Stimulated activated CD4-positive, alpha-beta T cell treated with anti-CD3 and anti-CD28 coated beads, TNF-alpha, amount 100 ng/mL, for 48 hours (primary cell): ENCODE measurements at places on chromosomes 2 and 18.

DNA sequence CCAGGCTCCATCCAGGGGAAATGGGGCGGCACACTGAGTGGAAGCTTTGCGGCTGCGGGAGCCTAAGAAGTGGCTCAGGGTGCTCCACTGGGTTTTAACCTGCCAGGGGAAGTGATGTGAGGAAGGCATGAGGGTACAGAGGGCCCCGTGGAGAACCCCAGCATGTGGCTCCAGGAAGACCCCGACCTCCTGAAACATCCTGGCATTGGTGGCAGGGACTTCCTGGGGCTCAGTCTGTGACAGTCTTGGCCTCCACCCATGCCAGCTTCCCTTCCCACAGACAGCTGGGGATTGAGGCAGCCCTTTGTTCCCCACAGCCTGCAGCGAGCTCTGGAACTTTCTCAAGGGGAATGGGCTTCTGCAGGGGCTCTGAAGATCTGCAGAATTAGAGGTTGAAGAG lies 146.6 kb downstream of the TNS1 start:
- no peak for DNase-seq

DNA sequence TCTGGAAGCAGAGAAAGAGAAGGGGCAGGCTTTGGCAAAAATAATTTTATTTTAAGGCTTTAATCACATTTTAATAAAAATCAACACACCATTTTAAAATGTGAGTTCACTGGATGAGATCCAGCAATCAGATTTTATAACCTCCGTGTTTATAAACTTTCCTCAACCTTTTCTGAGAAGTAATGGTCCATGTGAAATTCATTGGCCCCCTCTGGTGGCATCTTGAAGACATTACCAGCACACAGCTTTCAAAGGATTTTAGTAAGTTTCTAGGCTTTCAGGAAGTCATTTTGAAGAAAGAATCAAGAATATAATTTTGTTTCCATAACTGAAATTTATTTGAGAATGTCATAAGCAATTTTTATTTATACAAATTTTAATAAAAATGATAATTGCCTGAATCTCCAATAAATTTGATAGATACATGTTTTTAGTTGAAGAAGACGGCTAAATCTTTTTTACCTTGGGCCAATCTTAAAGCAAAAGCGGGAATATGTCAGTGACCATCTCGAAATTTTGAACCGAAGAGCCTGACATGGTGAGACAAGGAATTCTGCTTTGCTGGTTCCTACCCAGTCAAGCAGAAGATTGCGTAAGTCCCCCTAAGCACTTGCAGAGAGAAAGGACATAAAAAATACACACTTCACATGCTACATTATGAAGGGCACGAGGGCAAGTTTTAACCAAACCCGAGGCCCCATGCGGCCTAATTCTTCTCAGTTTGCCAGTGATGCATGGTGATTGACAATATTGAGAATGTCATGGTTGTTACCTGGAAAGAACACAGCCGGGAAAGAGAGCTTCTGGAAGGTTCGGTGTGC lies 128.4 kb upstream of the CBLN2 start:
- DNase-seq: no peak

GRCh38 chr2:209413311-209414014 lies 10.4 kb upstream of the MAP2 start:
- no peak for DNase-seq

GRCh38 chr2:27051902-27052645 lies 606 bp downstream of the AGBL5 start:
- DNase-seq: no peak

- DNase-seq: no peak
These were observed 82.2 kb upstream of the LGALSL start for GRCh38 chr2:64371727-64372126.

DNA sequence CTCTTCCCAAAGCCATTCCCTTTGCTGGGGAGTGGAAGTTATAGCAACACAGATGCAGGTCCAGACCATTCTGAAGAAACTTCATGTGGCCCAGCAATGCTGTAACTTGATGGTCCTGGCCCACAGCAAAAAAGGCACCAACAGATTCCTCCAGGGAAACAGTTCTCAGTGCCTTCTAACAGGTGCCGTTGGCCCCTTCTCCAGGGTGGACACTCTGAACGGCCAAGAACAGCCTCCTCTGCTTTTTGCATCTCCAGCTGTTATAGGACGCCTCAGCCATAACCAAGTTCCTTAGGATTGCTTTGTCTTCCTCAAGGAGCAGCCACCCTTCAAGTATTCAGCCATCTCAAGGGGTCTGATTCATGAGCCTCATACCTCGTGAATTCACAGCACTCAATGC lies 38.0 kb downstream of the MARCO start:
- no peak for DNase-seq

DNA sequence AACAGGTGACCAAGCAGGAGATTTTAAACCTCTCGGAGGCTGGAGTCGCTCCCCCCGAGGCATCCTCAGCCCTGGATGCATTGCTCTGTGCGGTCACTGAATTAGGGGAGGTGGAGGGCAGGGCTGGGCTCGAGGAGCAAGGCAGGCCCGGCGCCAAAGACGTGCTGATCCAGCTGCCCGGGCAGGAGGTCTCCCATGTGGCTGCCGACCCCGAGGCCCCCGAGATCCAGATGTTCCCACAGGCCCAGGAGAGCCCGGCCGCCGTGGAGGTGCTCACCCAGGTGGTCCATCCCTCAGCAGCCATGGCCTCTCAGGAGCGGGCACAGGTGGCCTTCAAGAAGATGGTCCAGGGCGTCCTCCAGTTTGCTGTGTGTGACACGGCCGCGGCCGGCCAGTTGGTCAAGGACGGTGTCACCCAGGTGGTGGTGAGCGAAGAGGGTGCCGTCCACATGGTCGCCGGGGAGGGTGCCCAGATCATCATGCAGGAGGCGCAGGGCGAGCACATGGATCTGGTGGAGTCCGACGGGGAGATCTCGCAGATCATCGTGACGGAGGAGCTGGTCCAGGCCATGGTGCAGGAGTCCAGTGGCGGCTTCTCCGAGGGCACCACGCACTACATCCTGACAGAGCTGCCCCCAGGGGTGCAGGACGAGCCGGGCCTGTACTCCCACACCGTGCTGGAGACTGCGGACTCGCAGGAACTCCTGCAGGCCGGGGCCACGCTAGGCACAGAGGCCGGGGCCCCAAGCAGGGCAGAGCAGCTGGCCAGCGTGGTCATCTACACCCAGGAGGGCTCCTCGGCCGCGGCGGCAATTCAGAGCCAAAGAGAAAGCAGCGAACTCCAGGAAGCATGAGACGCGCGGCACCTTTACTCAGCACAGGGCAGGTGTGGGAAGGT lies 145.1 kb downstream of the PTGR3 start:
- no peak for DNase-seq

DNA sequence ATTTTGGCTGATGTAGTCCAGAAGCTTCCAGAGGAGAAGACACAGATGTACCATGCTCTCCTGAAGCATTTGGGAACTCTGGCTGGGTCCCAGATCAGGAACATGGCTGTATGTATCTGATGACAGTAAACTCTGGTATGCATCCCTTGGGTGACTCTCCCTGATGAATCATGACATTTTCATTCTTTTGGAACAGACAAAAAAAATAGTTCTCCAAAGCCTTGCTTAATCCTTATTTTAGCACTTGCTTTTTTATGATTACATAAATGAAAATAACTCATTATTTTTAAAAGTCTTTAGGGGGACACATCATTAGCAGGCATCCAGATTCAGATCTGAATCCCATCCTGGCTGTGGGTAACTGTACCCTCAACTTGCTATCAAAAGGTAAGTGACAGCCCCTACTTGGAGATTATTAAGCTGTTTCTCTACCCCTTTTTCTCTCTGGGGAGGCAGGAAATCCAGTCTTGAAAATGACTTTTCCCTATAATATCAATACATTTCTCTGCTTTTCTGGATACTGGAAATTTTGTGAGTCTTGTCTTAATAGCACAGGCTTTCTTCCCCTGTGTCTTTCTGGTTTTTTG lies 23.3 kb downstream of the AOX1 start:
- no peak for DNase-seq

GRCh38 chr2:120141300-120142069 lies 81.7 kb downstream of the TMEM185B start:
- DNase-seq: no peak

DNA sequence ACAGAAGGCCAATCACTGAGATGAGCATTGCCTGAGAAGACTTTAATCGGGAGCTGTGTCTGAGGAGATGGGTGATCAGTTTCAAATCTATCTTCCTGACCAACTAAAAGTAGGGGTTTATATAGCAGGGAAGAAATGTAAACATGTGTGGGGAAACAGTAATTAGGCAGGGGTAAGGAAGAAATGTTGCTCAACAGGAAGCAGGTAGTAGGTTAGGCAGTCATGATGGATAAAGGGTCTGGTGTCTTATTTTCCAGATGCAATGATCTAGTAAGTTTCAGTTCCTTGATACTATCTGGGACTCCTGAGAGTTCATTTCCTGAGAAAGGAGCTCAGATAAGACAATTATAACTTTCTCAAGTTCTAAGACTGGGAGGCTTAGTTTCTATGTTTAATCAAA lies 33.8 kb upstream of the DNAJC10 start:
- no peak for DNase-seq

- no peak for DNase-seq
These were observed 156.3 kb upstream of the CCDC68 start for GRCh38 chr18:55115606-55116005.

DNA sequence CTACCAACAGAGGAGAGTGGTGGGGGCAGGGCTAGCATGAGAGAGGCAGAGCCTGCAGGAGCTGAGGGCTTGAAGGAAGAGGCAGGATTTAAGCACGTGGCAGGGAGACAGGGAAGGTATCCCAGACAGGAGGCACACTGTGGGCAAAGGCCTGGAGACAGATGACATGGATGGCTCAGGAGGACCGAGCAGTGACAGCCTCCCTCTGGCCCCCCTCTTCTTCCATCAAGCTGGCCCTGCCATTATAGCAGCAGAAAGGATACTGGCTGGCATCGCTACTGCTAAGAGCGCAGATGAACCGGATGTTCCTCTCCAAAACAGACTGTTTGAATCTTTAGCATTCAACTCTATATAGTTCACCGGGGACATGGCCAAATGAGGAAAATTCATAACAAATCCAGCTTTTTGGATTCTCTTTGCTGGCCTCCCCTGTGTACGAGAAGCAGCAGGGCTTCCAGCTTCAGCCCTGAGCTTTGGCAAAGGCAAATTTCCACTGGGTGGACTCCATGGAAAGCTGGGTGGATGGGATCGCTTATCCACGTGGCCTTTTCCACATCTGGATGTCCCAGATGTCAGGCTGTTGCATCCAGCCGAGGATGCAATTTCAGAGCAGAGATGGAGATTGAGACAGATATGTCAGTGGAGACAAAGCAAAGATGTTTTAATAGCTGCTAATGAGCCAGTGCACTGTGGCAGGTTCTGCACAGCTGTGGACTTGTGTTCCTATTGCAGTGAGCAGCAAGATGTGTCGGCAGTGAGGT lies 36.2 kb downstream of the CAPN13 start:
- DNase-seq: no peak

DNA sequence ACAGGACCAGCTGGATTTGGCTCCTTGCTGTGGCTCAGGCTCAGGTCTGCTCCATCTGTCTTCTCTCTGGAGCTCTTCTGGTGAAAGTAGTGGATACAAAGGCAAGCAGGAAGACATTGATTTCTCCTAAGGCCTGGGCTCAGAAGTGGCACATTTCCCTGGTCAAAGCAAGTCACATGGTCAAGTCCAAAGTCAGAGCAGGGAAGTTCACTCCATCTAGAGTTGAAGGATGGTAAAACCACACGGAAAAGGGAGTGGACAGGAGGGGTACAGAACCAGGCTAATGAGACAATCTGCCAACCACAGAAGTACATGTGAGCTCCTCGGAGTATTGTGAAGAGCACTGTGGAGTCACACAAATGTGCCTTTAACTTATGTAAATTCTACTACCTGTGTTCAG lies 66.1 kb downstream of the MARCO start:
- DNase-seq: no peak

- DNase-seq: no peak
These were observed 36.5 kb downstream of the EFR3B start for GRCh38 chr2:25078170-25079049.

- no peak for DNase-seq
These were observed 7.3 kb downstream of the SFXN5 start for GRCh38 chr2:73063909-73064875.

GRCh38 chr2:105721991-105722511 lies 22.7 kb upstream of the NCK2 start:
- DNase-seq: no peak

GRCh38 chr18:9631814-9632496 lies 17.6 kb upstream of the PPP4R1 start:
- no peak for DNase-seq

GRCh38 chr2:221461901-221462300 lies 110.2 kb downstream of the EPHA4 start:
- DNase-seq: no peak

DNA sequence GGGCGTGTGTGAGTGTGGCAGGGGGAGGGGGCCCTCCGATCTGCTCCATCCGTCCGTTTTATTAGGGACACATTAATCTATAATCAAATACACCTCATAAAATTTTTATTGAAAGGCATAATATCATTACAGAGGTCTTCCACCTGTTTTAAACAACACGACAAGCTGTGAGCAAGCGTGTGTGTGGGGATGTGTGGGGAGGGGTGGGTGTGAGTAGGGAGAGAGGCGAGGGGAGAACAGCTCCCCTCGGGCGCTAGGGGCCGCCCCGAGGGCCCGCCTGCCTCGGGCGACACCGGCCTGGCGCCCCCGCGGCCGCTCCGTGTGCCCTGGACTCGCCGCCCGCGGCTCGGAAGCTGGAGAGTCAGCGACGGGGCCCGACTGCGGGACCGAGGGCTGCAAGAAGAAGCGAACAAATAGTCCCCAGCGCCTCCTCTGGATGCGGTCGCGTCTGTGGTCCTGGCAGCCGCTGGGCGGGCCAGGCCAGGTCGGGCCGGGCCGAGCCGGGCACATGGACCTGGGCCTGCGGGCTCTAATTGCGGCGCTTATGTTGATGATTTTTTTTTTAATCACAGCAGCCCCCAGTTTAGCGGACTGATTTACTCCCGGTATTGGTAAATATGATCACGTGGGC lies 352 bp upstream of the HOXD9 start:
- DNase-seq: no peak
